Stimulated activated CD4-positive, alpha-beta T cell treated with anti-CD3 and anti-CD28 coated beads, Interleukin-1b, Interleukin-23, amount 100 ng/mL, for 4 hours (primary cell): ENCODE measurements at places on chromosomes 2 and 18.

DNA sequence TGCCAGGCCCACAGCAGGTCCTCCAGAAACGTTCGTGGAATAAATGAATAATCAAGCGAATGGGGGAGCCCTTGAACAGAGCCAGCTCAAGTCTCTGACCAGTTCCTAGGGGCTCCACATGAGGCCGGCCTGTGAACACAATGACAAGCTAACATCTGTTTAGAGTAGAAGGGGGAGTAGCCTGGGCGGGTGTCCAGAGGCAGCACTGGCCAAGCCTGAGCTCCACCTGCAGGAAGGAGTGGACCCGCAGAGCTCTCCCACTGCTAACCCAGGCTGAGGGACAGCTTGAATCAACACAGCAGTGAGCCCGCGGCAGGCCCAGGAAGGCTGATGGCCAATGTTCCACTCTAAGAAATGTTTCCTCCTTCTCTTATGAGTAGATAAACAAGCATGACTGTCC is 234.8 kb upstream of the RAB6C start:
- no peak for DNase-seq

DNA sequence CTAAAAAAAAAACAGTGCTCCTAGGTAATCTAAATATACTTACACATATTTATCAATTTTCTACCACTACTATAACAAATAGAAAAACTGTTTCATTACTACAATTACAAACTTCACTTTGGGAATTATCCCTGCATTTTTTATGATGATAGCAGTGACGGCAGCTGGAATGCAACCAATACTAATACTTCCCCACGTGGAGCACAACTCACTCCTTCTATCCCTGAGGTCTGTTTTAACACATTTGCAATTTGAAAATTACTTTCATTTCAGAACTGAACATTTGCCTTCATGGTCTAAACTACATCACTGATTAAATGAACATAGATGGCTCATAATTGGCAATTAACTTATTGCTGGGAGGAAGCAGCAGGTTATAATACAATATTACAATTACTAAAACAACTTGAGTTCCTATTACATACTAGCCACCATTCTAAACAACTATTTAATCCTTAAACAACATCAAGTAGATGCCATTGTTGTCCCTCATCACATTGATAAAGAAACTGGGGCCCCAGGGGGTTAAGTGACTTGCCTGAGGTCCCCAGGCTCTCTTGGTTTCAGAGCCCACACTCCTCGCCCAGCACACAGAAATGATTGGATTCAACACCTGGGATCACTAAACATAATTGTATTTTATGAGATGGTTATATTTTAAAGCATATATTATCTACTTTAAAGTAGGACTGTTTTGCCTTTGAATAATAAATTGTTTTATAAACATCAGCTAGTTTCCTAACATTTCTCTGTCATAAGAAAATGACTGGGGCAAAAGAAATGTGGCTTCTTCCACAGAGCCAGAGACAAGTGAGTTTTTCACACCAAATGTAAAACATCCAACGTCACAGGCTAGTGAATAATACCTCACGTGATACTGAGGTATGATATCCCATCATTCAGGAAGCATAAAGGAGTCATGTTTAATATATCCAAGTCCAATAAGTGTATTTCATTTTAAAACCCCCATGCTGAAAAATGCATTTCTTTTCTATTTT is 6.2 kb downstream of the COLEC12 start:
- no peak for DNase-seq

DNA sequence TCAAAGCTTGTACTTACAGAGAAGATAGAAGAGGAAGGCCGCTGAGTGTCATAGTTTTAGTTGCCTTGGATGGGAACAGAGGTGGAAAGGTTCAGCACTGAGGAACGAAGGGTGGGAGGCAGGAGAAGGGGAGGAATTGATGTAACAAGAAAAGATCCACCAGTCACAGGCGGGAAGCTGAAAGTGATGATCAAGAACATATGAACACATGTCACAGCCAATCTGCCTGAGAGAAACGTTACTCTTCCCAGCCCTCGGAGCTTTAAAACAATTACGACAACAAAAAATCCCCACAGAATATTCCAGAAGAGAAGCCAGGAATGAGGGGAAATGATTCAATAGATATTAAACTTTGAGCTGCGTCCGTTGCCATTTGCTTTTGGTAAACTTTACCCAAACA is 87.1 kb downstream of the TSHZ1 start:
- no peak for DNase-seq

GRCh38 chr2:7180638-7181370 is 263.6 kb downstream of the RNF144A start:
- no peak for DNase-seq

- no peak for DNase-seq
Observed at GRCh38 chr2:176461098-176461808, 192.0 kb downstream of the MTX2 start.

DNA sequence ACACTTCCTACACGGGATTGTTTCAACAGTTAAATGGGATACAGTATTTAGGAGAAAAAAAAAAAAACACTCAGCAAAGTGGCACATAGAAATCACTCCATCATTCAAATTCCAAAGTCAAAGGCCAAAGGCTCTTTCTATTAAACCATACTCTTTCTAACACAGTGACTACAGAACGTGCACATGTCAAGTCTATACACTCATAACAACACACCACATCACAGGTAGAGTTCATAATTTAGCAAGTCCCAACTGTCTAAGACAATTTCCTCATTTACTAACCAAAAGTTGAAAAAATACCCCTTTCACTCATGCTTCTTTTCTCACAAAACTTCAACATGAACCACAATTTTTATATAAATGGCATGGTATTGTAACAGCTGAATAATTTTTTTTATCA is 70.8 kb downstream of the MBOAT2 start:
- no peak for DNase-seq

DNA sequence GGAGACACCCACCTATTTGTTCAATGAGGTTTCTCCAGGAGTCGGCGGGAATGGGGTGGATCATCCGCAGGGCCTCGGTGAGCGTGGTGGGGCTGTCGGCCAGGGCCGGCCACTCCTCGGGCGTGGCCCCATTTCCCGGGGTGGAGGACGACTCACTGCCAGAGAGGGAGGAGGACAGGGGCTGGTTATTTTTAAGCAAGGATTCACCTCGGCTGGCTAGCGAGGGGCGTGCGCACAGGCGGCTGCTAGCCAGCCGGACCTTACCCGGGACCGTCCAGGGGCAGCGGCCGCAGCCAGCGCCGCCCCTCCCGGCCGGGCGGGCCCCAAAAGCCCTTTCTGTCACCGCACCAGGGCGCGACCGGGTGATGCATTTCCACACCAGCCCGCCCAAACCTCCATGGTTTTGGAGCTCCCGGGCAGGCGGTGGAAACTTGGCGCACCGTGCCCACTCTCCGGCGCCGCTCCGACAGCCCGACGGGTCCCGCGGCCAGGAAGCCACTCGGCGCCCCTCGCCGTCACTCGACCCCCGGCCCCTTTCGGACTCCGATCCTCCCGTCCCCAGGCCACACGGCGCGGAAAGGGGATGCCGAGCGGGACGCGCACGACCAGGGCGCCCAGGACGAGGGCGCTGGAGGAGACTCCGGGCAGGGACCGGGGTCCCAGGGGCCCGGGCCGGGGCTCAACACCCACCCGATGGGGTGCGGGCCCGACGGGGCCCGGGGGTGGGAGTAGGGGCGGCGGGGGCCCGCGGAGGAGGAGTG is 57.1 kb downstream of the SNORC start:
- DNase-seq: no peak

DNA sequence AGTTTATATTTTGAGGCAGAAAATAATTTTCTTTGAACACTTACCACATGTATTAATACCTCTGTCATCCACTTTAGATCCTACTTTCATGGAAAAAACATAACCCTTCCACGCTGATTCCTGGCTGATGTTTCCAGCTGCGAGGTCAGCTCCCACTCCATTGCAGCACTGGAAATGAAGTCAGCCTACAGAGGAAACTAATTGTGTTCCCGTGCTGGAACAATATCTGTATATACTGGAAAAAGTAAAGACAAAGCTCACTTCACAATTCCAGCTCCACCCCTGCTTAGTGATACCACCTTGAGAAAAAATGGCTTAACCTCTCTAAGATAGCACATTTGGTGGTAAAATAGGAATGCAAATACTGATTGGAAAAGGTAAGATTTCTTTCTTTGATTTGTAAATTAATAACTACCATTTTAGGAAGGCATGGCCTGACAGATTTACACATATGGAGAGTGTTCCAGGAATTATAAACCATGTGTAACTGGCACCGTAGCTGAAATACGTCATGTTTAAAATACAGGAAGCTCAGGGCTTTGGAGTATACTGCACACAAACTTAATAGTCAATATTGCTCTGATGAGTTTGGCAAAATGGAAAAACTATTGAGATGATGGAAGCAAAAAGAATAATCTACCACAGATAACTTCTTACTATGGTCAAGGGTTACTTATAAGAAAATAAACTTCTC is 90.0 kb downstream of the TRIB2 start:
- DNase-seq: no peak

GRCh38 chr2:70959271-70959761 is 19.1 kb upstream of the ANKRD53 start:
- no peak for DNase-seq

DNA sequence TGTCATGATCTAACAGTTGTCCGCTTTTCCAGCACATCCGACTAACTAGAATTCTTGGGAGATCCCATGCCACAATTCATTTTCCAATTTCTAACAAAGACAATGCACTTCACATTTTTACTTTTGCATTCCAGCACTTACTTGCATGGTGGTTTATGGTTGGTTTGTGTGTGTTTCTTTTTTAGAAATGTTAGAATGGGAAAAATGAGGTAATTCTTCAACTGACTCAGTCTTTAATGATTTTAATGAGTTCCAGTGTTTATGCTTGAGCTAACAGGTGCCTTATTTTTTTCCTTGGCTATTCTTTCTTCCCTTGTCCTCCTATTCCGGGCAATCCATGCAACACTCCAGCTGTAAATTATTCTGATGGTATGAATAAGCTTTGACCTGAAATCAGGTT is 46.4 kb downstream of the SLC8A1 start:
- no peak for DNase-seq

DNA sequence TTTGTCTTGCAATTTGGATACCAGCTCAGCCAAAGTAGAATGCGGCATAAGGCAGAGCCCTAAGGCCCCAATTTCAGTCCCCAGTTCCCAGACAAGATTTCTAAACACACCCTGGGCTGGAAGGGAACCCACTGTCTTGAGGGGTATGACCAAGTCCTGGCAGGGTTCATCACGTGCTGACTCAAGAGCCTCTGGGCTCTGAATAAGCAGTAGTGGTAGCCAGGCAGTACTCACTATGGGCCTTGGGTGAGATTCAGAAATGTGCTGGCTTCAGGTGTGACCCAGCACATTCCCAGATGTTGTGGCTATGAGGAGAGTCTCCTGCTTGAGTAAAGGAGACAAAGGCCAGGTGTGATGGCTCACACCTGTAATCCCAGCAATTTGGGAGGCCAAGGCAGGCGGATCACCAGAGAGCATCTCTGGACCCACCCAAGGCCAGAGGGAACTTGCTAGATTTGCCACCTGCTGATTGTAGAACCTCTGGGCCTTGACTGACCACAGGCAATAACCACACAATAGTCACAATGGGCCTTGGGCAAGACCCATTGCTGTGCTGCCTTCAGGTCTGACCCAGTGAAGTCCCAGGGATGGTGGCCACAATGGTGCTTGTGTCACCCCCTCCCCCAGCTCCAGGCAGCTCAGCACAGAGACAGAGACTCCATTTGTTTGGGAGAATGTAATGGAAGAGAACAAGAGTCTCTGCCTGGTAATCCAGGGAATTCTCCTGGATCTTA is 74.9 kb downstream of the ATL2 start:
- DNase-seq: no peak

- DNase-seq: no peak
Observed at GRCh38 chr18:64270608-64271007, 121.7 kb upstream of the LINC00305 start.

DNA sequence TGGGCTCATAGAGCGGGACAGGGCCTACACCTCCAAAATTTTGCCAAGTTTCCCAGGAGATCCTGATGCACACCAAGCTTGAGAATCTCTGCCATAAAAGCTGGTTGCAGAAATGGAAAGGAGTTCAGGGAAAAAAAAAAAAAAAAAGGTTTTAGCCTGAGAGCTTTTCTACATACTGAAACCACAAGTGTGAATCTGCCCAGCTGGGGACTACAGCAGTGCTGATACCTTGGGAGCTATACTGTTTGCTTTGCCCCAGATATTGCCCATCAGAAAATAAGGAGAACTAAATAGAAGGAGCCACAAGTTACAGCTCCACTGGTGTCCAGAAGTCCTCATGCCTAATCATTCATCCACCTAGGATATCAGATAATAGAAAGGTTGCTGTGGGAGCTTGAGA is 38.4 kb upstream of the NCKAP5 start:
- no peak for DNase-seq

GRCh38 chr2:26422947-26423629 is 21.4 kb downstream of the DRC1 start:
- DNase-seq: no peak
